ENCODE measurements at places on chromosomes 7 and 10.
A peak's percentile ranks its signal among the peaks of the same experiment; 100 is the strongest.

- DNase-seq = peak; percentile 80
Measured at GRCh38 chr7:93147363-93147762, 822 bp downstream of the SAMD9L start.

- no peak for DNase-seq
Measured at GRCh38 chr7:122467661-122468449, 163.3 kb upstream of the FEZF1 start.

GRCh38 chr7:8303904-8304528, 42.0 kb upstream of the ICA1 start:
- DNase-seq = no peak

- DNase-seq = no peak
Measured at GRCh38 chr10:15222511-15222910, 54.0 kb upstream of the NMT2 start.

- DNase-seq = no peak
Measured at GRCh38 chr7:149864751-149865150, 9.0 kb upstream of the ATP6V0E2 start.

DNA sequence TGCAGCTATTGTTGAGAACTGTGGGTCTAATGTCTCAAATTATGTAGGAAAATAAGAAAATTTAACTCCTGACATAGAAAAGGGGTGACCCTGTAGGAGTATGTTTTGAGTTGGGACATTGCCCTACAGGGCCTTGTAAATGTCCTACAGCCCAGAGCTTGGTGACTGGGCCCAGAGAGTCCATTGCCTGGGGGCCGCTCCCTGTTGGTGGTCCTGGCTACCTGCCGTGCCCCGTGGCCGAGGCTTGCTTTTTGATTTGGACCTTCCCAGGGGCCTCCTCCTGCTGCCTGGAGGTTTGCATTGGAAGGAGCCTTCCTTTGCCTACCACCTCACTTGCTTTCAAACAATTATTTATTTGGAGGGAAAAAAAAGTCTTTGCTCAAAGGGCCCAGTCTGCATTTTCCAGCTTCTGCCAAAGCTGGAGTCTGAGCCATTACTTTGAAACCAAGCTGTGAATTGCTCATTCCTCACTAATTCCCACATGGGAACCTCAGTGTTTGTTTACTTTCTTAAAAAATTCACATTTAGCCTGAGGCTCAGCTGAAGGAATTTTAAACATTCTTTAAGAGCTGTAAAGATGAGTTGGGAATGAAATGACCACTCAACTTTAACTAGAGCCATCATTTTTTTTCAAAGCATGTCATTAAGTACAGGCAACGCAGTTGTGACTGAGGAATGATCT, 355.0 kb downstream of the GLRX3 start:
- DNase-seq = no peak

DNA sequence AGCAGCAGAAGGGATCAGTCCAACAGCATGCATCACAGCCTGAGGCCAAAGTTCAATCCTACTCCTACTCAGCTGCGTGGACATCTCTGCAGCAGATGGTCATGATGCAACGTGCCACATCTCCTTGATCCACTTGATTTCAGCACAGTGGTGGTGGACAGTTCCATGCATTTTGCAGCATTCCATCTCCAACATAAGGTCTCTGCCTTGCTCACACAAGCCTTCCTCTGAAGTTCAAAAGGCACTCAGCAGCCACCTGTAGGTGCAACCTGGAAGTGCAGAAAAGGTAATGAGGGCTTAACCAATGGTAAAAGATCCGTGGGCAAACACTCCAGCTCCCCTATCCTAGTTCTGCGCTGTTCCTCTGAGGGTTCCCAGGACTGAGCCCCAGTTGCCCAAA, 57.5 kb upstream of the CHCHD3 start:
- peak; percentile 26 for DNase-seq

All from DND-41 (cell line).